ENCODE measurements at places on chromosomes 5 and 9.

GRCh38 chr5:1568201-1568979 is 44.6 kb upstream of the LPCAT1 start:
- peak; percentile 95 for DNase-seq

- no peak for DNase-seq
These were observed 247.9 kb downstream of the HSPA4 start for GRCh38 chr5:133299728-133300127.

- no peak for DNase-seq
These were observed 38.7 kb upstream of the PTGS1 start for GRCh38 chr9:122332083-122332482.

DNA sequence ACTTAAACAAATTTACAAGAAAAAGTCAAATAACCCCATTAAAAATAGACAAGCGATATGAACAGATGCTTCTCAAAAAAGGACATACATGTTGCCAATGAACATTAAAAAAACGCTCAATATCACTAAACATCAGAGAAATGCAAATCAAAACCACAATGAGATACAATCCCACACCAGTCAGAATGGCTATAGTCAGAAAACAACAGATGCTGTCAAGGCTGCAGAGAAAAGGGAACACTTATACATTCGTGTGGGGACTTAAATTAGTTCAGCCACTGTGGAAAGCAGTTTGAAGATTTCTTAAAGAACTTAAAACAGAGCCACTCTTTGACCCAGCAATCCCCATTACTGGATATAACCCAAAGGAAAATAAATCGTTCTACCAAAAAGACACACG is 10.8 kb downstream of the OR13F1 start:
- DNase-seq, result no peak

DNA sequence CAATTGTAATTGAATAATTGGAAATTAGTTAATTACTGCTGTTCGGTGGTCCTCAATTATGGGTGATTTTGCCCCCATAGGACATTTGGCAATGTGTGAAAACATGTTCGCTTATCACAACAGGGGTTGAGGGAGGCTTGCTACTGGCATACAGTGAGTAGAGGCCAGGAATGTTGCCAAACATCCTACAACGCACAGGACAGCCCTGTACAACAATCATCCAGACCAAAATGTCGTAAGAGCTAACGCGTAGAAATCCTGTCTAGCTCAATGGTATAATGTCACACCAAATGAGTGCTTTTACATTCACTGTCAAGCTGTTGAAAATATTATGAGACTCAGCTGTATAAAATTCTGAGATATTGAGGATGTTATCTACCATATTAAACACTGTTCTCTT is 464.4 kb upstream of the TUSC1 start:
- DNase-seq, result no peak

DNA sequence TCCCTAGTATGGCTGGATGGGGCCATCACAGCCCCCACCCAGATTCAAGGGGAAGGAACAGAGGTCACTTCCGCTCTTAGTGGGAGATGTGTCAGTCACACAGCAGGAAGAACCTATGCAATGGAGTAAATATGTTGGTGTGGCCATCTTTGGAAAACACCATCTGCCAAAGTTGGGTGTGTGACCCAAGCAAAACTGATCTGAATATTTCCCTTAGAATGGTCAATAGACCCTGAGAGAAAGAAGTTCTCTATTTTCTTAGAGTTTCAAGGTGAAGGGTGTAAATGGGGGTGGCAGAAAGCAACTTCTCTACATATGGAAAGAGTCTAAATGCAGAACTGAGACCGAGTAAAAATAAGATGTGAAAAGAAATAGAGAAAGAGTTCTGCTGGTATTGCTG is 212.7 kb downstream of the ESM1 start:
- DNase-seq, result no peak

DNA sequence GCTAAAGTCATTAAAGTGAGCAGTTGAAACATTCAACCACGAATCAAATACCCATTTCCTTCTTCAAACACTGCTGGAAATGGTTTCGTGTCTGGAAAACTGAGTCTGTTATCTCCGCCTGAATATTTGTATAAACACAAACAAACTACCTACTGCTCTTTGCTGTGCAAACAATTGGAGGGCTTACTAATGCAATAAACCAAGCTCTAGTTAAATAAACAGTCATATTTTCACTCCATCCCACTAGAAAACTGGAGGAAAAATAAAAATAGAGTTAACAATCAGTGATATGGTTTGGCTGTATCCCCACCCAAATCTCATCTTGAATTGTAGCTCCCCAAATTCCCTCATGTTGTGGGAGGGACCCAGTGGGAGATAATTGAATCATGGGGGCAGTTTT is 397.6 kb downstream of the RASEF start:
- DNase-seq, result no peak

- no peak for DNase-seq
These were observed 41.6 kb upstream of the SARDH start for GRCh38 chr9:133779516-133780403.

GRCh38 chr9:124297915-124298645 is 40.3 kb downstream of the NEK6 start:
- no peak for DNase-seq

GRCh38 chr5:142036918-142037317 is 24.1 kb upstream of the GNPDA1 start:
- no peak for DNase-seq

GRCh38 chr5:1477341-1477740 is 32.1 kb upstream of the SLC6A3 start:
- DNase-seq, result no peak

DNA sequence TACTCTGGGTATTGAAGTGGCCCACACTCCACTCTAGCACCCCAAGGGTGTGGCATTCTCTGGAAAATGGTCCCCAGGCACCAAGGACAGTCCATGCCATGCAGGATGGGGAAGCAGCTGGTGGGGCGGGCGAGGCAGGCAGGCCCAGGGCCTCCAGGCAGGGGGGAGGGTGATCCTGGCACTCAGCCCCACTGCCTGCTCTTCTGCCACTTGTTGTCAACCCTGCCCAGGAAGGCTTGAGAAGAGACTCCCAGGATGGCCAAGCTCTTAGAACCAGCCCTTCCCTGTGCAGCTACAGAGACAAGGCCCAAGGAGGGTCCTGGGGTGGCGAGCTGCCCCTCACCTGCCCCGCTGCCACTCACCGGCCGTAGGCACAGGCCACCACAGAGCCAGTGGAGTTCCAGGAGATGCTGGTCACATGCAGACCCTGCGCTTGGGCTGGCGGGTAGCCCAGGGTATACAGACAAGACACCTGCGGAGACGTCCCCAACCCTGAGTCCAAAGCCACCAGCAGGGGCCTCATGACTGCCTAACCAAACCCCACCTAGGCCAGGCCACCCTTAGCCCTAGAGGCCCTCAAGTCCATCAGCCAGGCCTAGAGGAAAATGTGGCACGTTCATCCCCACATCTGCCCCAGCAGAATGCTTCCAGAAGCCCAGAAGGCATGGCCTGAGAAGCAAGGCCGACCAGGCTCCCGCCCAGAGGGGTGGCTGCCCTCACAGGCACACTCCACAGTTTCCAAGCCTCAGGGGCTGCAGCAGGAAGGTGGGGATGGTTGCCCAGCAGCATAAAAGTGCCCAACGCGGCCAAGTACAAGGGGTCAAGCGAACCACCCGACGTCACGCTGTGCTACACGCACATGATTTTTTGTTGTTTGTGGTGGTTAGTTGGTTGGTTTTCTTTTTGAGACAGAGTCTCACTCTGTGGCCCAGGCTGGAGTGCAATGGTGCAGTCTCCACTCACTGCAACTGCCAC is 19.8 kb downstream of the DYNC2I2 start:
- DNase-seq, result no peak

DNA sequence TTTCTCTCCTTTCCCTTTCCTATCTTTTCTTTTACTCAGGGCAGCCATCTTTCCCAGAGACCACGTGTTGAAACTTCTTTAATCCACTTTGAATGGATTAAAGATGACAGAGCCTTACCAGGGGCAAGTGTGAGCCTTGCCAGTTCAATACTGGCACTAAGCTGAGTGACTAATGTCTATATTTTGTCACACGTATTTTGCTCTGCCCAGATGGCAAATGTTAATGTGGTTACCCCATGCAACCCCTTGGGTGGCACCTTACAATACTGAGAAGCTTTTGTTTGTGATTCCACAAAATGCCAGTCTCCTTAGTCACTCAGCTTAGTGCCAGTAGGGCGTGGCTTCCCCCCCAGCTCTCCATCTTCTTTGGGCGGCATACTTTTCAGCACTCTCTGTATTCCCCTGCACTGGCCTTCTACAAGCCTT is 24.8 kb downstream of the ANXA1 start:
- peak; percentile 85 for DNase-seq

DNA sequence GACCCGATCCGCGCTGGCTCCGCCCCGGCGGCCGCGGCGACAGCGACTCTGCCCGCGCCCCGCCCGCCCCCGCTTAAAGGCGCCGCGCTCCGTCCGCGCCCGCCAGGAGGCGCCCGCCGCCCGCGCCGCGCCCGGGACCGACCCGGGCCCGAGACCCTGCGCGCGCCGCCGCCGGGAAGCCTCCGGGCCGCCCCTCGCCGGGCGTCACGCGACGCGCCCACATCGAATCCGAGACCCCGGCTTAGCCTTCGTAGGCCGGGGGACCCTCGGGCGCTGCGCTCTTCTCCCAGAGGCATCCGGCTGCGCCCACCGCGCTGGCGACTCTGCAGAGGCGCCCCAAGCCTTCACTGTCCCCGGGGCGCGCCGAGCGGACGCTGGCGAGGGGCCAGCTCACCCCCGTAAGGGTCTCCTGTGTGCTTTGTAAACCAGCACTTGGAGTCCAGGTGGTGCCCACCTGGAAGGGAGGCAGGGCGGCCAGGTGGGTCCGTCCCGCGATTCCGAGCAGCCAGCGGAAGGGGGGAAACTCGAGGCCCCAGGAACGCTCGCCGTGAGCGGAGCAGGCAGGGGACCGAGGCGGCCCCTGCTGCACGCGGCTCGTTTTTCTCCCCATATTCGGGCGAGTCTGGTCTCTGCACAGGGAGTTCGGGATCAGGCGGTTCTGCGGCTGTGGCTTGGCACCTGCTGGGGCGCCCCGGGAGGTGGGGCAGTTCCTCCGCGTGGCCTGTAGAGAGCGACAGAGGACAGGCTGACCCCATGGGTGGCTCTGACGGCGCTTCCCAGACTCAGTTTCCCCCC is 423 bp upstream of the ABCA2 start:
- peak; percentile 59 for DNase-seq

DNA sequence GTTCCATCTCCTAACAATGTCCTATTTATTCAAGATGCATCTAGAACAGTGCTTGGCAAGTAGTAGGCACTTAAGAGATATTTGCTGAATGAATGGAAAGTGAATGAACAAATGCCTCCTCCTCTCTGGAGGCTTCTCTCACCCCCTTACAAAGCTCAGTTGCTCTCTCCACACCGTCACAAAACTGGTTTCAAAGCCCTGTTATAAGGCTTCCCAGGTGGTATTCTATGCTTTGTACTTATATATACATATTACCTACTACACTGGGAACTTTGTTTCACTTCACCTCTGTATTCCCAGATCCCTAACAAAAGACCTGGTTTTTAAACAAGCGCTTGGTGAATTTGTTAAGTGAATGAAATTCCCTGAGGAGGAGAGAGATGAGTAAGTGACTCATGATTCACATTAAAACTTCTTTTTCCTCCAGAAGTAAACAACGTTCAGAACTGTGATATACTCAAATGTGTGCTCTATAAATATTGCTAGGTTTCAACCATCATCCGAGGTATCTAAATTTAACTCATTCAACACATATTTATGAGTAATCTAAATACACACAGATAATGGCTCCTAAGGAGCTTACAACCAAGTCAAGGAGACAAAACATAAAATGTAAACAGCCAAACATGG is 36.0 kb downstream of the DENND1A start:
- no peak for DNase-seq

DNA sequence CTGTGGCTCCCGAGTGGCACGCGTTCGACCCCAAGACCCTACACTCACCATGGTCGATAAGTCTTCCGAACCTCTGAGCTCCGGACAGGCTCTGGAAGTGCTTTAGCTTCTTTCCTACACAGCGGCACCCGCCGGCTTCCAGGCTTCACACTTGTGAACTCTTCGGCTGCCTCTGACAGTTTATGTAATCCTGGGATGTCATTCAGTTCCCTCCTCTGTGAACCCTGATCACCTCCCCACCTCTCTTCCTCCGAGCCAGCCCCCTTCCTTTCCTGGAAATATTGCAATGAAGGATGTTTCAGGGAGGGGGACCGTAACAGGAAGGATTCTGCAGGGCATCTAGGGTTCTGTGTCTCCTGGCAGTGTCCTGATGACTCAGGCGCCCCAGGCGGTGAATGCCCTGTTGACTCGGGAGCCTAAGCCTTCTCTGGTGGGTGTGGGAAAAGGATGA is at the start of gene CD14:
CD14 (minus strand) TSS at position 155 of the 451 bp plus-strand sequence; CDS start at position 51, 104 bp downstream.
- DNase-seq, result peak; percentile 51

DNA sequence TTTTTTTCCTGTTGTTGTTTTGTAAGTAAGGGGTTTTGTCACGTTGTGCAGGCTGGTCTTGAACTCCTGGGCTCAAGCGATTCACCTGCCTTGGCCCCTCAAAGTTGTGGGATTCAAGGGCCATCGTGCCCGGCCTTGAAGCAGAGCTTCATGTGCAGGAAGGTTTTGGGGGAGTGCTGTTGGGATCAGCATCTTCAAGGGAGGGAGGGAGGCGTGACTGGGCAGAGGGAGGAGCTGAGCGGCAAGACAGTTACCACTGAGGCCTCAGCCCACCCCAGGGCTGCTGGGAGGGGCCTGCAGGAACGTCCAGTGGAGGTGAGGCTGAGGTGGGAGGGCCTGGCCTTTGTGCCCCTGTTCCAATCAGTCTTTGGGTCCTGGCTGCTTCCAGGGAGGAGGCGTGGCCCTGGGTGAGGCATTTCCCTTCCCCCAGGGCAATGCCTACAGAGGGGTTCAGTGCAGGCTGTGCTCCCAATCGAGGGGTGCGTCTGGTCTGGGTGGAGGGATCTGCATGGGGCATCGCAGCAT is 21.4 kb downstream of the OR2V1 start:
- no peak for DNase-seq

GRCh38 chr9:8960254-8960653 is 1160.7 kb upstream of the DMAC1 start:
- DNase-seq, result no peak

DNA sequence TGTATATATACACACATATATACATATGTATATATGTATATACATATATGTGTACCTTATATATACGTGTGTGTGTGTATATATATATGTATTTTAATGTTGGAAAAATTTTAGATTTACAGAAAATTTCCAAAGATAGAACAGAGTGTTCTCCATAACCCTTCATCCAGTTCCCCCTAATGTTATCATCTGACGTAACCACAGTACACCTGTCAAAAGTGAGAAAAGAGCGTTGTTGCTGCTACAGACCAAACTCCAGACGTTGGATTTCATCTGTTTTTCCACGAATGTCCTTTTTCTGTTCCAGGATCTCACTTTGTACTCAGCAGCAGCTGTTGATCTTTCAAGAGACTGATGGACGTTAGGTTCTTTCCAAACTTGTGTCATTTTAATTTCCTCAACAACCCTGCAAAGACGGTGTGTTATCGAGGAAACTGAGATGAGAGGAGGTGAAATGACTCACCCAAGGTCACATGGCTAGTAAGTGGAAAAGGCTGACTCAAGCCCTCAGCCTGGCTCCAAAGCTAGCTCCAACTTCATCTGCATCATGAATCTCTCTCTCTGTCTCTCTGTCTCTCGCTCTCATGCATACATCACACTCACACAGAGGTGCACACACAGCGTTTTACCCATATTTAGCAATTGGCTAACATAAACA is 17.0 kb upstream of the NTNG2 start:
- DNase-seq, result peak; percentile 58

- DNase-seq, result no peak
These were observed 178.8 kb upstream of the NREP start for GRCh38 chr5:111935835-111936234.

Measured in kidney tubule cell (primary cell).